ENCODE measurements at places on chromosomes 5 and 9. TPM values are rescaled to one million over a fixed set of nuclear protein-coding genes. Genes with fewer than 3 reads are reported as not detected.

CDH12 gene
- not detected for polyA plus RNA-seq

MLANA gene
- not detected for polyA plus RNA-seq

ITGA1 gene
- polyA plus RNA-seq = 35.2 TPM

CFAP90 gene
- not detected for polyA plus RNA-seq

NIPAL4 gene
- 2.2 TPM for polyA plus RNA-seq

KIF20A gene
- polyA plus RNA-seq = 54.5 TPM

QRFP gene
- not detected for polyA plus RNA-seq

FOXD4 gene
- 0.17 TPM for polyA plus RNA-seq

FTMT gene
- not detected for polyA plus RNA-seq

Data from BJ (cell line).